ENCODE measurements at places on chromosomes 1 and 21.
A peak's percentile ranks its signal among the peaks of the same experiment; 100 is the strongest.

DNA sequence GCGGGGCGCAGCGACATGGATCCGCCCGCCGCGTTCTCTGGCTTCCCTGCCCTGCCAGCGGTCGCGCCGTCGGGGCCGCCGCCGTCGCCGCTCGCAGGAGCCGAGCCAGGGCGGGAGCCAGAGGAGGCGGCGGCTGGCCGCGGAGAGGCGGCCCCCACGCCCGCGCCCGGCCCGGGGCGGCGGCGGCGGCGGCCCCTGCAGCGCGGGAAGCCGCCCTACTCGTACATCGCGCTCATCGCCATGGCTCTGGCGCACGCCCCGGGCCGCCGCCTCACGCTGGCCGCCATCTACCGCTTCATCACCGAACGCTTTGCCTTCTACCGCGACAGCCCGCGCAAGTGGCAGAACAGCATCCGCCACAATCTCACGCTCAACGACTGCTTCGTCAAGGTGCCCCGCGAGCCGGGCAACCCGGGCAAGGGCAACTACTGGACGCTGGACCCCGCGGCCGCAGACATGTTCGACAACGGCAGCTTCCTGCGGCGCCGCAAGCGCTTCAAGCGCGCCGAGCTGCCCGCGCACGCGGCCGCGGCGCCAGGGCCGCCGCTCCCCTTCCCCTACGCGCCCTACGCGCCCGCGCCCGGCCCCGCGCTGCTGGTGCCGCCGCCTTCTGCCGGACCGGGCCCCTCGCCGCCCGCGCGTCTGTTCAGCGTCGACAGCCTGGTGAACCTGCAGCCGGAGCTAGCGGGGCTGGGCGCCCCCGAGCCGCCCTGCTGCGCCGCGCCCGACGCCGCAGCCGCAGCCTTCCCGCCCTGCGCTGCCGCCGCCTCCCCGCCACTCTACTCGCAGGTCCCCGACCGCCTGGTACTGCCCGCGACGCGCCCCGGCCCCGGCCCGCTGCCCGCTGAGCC is 459 bp downstream of the FOXE3 start:
- DNase-seq = peak; percentile 68

GRCh38 chr21:42112238-42112637 is 41.1 kb downstream of the UMODL1 start:
- no peak for DNase-seq

- no peak for DNase-seq
Measured at GRCh38 chr1:171852272-171852671, 11.0 kb downstream of the DNM3 start.

GRCh38 chr1:66388913-66389312 is 145.0 kb upstream of the SGIP1 start:
- no peak for DNase-seq

- DNase-seq = no peak
Measured at GRCh38 chr1:51317798-51318197, 12.6 kb downstream of the TTC39A start.

- no peak for DNase-seq
Measured at GRCh38 chr1:174480324-174480723, 32.6 kb downstream of the GPR52 start.

GRCh38 chr1:28887835-28888682 is 26.3 kb upstream of the EPB41 start:
- no peak for DNase-seq

DNA sequence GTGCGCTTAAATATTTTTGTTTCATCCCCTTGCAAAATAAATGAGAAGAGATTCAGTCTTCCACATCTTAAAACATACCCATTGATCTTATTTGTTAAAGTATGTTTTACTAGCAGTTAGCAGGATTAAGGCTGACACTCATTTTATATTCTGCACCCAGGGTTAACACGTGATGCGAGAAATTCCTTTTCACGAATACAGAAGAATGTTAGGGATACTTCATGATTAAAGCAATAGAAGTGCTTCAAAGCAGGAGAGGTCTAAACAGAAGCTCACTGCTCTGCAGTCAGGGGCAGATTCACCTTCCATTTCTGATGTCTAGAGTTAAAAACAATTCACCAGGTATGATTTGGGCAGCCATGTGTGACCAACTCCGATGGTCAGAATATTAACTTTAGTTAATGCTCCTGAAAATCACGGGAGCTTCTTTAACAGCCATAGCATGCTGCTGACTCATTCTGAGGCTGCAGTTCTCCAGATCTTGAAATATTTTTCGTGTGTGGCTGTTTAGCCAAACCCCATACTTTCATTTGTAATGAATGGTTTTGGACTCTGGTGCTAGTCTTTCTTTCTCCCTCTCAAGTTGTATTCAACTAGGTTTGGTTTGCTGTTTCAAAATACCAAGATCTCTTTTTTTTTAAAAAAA is 19.7 kb downstream of the BCAR3 start:
- no peak for DNase-seq

DNA sequence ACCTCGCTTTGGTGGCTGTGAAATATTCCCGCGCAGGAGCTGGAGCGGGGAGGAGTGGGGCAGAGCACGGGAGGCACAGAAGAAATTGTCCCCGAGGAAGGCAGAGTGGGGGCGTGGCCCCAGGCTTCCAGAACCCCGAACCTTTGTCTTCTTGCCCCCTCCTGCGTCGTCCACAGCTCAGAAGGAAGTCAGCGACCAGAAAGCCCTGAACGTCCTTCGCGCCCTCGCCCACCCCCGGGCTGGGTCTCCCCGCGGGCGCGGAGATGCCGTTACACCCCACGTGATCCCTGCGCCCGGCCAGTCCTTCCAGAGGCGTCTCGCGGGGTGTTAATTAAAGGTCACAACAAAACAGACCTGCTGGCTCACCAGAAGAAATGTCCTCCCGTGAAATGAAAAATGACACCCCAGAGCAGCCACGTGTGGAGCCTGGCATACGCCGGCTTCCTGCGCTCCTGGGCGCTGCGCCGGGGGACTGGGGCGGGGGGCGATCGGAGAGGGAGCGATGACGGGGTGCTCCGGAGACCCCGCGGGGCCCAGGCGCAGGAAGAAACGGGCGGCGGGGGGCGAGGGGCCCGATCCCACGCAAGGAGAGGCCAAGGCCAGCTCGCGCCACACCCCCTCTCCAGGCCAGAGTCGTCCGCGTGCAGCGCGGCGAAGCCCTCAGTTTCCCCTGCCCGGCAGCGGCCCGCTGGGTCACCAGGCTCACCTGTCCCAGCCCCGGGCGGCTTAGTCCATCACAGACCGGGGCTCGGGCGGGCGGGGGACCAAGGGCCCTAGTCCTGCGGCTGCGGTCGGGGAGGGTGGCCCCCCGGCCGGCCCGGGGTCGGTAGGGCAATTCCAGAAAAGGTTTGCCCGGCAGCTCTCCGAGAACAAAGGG is 995 bp upstream of the KIF26B start:
- DNase-seq = peak; percentile 35

All from iPS-NIHi11 (cell line).